Left ventricle myocardium inferior (tissue), 1 donor: ENCODE measurements at places on chromosomes 3 and 15. TPM values are rescaled to one million over a fixed set of nuclear protein-coding genes. Genes with fewer than 3 reads are reported as not detected.

Gene LMAN1L
- total RNA-seq, result 8.1 TPM

Gene PLSCR4
- 12.1 TPM for total RNA-seq

Gene CPN2
- 2.4 TPM for total RNA-seq

DNA sequence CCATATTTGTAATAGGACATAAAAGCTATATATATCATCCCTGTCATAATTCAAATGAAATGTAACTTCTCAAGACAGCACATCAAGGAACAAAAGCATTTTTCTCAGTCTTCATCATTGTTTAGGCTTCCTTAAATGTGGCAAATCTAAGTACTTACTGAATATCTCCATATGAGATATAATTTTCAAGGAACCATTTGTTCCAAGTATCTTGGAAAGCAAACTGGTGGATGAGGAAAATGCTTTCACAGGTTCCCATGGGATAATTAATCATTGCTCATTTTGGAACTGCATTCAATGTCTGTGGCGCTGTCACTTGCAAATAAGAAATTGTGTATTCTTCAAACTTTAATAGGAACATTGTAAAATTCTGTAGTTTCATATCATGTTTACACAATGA, 52.6 kb upstream of the ZNF385D start:
- DNase-seq, result no peak

- DNase-seq, result no peak
Measured at GRCh38 chr15:63453186-63453905, 51.0 kb upstream of the USP3 start.

DNA sequence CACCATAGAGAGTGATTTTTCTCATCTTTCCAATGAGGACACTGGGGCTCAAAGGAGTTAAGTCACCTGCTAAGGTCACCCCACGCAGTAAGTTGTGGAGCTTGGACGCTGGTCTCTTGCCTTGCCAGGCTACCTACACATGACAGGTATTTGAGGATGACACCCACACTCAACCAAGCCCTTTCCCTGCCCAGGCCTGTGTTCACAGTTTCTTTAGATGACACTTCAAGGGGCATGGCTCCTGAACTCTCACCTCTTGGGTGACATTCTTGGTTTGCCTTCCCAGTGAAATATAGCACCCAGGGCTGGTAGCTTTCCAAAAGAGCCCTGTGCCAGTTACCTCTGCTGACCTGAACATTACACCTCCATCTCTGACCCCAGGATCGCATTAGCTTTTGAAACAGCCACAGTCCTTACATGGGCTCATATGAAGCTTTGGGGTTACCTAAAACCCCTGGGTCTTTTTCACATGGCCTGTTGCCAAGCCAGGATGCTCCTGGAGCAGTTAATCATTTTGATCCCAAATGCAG, 148.0 kb downstream of the RPLP1 start:
- DNase-seq, result no peak

GRCh38 chr3:195005759-195006510, 265.0 kb downstream of the XXYLT1 start:
- no peak for DNase-seq
